ENCODE measurements at places on chromosomes 2 and 18.
A peak's percentile ranks its signal among the peaks of the same experiment; 100 is the strongest.

DNA sequence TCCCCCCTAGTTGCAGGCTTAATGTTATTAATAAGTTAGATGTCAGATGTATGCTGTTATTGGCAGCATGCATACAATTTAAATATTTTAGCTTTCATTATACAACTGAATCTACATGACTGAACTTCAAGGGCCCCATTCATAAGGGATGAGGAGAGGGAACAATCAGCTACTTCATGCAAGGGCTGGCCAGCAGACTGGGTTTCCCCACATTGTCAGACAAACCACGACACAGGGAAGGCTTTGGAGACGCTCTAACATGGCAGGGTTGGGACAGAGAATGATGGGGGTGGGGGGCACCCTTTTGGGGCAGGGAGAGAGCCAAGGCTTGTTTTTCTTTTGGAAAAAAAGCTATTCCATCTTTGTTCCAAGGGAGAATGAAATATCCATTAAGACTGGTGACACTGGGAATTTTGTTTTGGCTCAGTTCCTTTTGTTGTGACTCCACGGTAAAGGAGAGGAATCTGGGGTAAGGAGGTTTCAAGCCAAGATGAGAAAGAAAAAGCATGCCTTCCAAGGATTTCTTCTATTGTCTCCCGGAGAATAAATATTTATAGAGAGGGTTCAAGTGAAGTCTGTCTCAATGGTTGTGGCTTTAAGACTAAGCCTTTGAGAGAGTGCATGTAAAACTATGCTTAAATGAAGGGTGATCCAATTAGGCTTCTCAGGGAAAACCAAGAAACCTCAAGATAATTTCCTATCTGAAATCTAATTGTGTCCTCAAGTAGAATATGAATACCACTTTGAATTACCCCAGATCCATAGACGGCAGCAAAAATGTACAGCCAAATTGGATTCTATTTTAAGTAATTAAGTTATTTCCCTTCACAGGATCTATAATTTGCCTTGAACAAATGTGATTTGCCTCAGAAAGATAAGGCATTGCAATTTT is 5.4 kb downstream of the CXCR4 start:
- DNase-seq, result no peak

- DNase-seq, result no peak
These were observed 179.5 kb downstream of the SMAD2 start for GRCh38 chr18:47750889-47751423.

GRCh38 chr2:232377841-232378734 is 463 bp upstream of the ALPP start:
- DNase-seq, result no peak

- no peak for DNase-seq
These were observed 309.7 kb downstream of the GALR1 start for GRCh38 chr18:77559274-77559910.

GRCh38 chr18:11651899-11652298 is 37.2 kb upstream of the GNAL start:
- DNase-seq, result no peak

DNA sequence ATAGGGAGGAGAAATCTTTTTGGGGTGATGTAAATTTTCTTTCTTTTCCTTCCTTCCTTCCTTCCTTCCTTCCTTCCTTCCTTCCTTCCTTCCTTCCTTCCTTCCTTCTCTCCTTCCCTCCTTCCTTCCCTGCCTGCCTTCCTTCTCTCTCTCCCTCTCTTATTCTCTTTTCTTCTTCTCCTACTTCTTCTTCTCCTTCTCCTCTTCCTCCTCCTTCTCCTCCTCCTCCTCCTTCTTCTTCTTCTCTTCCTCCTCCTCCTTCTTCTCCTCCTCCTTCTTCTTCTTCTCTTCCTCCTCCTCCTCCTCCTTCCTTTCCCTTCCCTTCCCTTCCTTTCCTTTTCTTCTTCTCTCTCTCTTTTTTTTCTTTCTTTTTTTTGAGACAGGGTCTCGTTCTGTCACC is 59.9 kb downstream of the MYOM1 start:
- no peak for DNase-seq

GRCh38 chr2:221567809-221568208 is 4.3 kb downstream of the EPHA4 start:
- DNase-seq, result no peak

DNA sequence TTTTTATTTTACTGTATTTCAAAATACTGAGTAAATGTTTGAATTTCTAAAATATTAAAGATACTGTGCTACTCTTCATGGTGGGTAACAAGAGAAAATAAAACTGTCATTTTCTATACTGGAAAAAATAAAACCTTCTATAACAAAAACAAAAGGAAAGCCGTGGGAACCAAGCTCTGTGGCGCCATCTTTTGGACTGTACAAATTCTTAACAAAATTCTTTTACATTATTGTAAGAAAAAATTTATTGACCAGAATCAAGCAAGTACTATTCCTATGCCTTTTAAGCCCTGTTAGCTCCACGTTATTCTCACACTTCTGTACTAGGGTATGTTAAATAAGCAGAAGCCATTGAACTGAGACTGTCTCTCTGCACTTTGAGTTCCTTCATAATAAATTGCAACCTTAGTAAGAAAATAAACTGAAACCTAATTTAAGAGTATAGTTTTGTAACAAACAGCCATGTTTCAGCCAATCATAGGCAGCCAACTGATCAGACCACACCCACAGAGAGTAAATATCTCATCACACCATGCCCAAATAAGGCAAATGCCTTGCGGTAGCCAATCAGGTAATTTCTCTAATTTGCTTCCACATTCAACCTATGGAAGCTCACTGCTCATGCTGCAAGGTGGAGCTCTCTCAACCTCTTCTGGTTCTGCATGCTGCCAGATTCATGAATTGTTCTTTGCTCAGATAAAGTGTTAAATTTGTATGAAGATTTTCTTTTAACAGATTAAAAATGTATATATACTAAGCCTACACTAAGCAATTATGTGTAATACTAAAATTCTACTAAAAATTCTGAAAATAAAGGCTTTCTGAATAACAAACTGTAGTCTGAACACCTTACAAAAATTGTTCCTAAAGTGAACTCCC is 42.2 kb downstream of the HIBCH start:
- peak; percentile 32 for DNase-seq

- no peak for DNase-seq
These were observed 28.7 kb upstream of the KCNF1 start for GRCh38 chr2:10883066-10883465.

DNA sequence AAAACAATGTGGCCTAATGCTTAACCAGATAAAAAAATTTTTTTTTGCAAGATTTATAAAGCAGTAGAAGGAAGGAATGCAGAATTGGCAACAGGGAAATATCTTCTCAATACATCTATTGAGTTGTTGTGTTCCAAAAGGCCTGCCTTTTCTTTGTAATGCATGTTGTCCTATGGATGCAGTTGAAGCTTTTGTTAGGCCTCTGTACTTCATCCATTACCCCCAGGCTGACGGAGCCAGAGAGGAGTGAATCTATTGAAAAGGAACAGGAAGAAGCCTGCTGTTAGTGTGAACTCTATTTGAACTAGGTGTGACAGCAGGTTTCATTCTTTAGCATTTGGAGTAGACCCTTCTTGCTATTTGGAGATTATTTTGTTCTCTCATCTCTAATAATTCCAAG is 56.5 kb downstream of the MTX2 start:
- no peak for DNase-seq

GRCh38 chr2:82023710-82024109 is 1719.2 kb upstream of the LRRTM1 start:
- no peak for DNase-seq

- DNase-seq, result no peak
These were observed 36.2 kb downstream of the ADNP2 start for GRCh38 chr18:80145196-80145804.

DNA sequence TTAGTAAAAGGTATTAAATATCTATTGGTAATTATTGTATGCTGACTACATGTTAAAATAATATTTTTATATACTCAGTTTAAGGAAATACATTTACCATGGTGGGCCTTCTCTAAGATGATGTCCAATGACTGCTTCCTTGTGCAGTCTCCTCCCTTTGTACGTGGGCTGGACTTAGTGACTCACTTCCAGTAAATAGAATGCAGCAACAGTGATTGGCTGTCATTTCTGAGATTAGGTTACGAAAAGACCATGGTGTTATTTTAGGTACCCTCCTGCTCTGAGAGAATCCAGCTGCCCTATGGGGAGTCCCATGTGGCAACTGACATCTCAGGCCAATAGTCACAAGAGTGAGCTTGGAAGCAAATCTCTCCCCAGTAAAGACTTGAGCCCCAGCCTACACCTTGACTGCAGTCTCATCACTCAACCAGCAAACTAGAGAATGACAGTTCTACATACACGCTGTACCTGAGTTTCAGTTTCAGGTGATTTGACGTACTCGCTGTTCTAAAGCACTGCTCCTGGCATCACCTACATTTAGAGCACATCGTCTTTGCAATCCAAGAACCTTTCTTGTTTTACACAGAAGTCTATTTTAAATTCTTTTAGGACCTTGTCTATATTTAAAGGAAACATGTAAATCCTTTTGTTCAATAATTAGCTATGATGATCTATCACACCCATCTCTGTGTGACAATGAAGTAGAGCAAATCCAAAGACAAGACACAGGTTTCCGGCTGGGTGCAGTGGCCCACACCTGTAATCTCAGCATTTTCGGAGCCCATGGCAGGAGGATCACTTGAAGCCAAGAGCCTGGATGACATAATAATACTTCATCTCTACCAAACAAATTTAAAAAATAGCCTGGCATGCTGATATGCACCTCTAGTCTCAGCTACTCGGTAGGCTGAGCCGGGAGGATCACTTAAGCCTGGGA is 87.2 kb downstream of the COBLL1 start:
- no peak for DNase-seq

- no peak for DNase-seq
These were observed 55.0 kb downstream of the COL6A3 start for GRCh38 chr2:237358721-237359517.

GRCh38 chr2:10794876-10795275 is 17.7 kb downstream of the PDIA6 start:
- no peak for DNase-seq

DNA sequence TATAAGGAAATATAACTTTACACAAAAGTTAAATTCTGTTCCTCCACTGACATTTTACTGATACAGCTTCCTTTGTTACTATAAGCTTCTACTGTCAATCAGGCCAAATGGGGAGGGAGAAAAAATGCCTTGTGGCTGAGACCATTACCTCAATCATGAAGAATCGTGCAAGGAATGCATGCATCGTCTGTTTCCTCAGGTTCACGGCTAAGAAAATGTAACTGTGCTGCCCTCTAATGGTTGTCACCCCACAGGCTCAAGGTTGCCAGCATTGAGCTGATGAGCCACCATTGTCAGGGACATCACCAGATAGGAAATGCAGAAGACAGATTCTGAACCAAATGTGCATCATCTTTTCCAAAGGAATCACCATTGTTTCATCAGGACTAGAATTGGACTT is 426.9 kb downstream of the CDH2 start:
- DNase-seq, result no peak

GRCh38 chr2:218256612-218257350 is 4.0 kb upstream of the GPBAR1 start:
- DNase-seq, result no peak

DNA sequence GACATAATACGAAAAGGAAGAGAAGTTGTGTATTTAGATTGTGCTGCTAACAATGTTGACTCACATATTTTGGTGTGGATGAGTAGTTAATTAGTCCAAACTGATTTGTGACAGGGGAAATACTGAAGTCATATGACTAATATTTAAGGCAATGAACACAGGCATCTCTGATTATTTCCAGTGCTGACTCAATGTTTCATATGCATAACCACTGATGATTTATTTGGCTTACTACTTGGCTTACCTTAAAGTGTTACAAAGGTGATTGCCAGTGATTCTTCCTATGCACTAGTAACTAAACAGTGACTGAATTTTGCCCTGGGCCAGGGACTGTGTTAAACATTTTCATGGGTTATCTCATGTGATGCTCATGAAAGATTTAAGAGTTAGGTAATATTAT is 722.6 kb downstream of the METTL4 start:
- no peak for DNase-seq

- DNase-seq, result no peak
These were observed 342.9 kb downstream of the INSIG2 start for GRCh38 chr2:118431165-118431517.

DNA sequence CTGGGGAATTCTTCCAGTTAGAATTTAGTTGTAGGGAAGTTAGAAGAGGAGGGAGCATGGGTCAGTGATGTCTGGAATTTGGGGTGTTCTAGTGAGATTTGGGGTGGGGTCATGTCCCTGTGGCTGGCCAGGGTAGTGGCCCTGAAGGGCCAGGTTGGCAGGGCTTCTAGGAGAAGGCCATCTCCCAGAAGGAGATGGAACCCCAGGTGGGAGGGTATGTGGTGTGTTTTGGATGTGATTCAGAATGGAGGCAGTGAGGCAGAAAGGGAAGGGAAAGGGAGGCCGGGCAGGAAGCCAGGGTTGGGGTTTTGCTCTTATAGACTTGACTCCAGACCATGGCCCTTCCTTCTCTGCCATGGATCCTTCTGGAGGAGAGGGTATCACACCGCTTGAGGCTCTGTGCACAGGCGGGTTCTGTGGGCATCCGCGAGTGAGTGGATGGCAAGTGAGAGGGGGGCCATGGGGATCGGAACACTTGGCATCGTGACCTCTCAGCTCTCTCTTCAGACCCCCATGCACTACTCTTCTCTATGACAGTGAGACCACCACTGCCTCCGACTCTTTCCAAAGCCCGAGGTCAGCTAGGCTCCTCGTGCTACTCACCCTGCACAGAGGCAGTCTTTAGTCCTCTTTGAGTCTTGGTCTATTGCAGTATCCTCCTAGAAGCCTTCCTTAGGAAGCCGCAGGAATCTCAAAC is 7.3 kb downstream of the GREB1 start:
- no peak for DNase-seq

DNA sequence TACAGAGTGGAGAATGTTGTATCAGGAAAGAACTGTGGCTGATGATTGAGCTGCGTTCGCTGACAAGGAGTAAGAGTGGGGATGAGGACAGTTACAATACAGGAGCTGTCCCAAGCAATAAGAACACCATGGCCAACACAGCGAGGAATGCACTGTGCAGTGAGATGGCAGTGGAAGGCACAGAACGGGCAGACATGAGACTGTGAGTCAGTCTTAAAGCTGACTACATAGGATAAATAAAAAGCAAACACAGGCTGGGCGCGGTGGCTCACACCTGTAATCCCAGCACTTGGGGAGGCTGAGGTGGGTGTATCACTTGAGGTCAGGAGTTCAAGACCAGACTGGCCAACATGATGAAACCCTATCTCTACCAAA is 89.8 kb downstream of the CABYR start:
- no peak for DNase-seq

GRCh38 chr2:25720575-25720974 is 47.2 kb upstream of the DTNB start:
- DNase-seq, result no peak

DNA sequence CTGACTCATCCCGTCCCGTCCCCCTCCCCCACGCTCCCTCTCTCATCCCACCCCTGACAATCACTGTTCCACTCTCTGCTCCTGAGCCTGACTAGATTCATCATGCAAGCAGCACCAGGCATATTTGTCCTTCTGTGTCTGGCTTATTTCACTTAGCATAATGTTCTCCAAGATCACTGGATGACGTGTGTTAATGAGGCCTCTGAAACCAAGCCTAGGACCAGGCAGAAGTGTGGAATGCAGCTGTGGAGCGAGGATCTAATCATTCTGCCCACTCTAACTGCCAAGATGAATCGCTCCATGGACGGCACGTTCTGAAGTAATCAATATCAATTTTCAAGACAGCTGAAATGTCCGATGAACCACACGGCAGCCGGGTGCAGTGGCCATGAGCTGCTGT is 122.4 kb upstream of the ZNF236 start:
- no peak for DNase-seq

GRCh38 chr18:45606007-45606406 is 9.3 kb upstream of the SLC14A2 start:
- no peak for DNase-seq
